Globus pallidus (tissue), 1 donor: ENCODE measurements at places on chromosomes 11 and 22.

DNA sequence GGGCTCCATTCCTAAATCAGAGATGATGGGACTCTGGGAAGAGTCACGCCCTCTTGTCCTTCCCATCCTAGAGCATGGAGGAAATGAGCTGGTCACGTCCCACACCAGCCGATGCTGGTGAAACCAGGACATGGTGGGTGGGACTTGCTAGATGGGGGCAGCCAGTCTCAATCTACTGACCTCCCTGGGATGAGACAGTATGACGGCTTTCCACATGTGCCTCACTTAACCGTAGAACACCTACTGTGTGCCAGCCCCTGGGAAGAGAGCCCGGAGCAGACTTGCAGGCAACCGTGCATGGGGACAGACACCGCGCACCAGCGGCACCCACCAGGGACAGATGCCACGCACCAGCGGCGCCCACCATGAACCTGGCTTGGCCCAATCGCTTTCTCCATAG is 3.8 kb downstream of the OSBPL5 start:
- DNase-seq = no peak

DNA sequence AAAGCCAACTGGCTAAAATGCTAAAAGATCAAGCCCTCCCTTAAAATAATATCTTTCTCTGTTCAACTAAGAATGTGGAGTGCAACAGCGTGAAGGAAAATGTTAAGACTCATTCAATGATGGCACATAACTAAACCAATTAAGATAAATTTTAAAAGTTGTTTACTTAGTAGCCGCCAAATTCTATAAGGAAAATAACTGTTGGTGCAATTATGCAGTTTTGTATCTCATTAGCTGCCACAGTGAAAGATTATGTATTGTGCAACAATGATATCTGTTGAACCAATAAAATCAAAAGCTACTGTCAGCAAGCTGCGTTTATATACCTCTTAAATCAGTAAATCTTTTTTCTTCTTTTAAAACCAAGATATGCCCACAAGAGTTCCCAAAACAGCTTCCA is 55.5 kb downstream of the SIK3 start:
- no peak for DNase-seq

- no peak for DNase-seq
Observed at GRCh38 chr11:27470166-27470565, 2.4 kb downstream of the LGR4 start.

- peak; percentile 37 for DNase-seq
Observed at GRCh38 chr11:8913961-8914660, 3.1 kb downstream of the AKIP1 start.

GRCh38 chr11:78804991-78805390 is 230.3 kb upstream of the NARS2 start:
- DNase-seq = no peak

GRCh38 chr11:113519989-113520613 is 44.9 kb upstream of the DRD2 start:
- DNase-seq = no peak

- DNase-seq = no peak
Observed at GRCh38 chr11:43941257-43941994, 1.0 kb upstream of the C11orf96 start.

DNA sequence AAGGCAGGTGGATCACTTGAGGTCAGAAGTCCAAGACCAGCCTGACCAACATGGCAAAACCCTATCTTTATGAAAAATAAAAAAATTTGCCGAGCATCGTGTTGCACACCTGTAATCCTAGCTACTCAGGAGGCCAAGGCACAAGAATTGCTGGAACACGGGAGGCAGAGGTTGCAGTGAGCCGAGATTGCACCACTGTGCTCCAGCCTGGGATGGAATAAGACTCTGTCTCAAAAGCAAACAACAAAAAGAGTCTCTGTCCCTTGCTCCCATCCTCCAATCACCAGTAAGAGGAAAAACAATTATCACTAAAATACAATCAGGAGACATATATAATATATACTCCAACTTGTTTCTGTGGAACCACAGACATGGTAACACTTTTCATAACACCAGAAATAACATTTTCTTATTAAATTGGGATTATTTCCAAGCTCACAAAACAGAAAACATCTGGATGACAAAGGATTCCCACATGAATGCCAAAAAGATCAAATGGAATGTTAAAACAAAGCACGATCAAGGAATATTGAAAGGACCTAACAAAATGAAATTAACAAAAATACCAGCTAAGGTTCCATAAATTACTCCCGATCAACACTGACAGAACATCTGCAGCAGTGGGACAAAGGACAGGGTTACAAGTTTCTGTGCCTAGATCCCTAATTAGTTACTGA is 15.2 kb downstream of the FCHSD2 start:
- DNase-seq = peak; percentile 50

DNA sequence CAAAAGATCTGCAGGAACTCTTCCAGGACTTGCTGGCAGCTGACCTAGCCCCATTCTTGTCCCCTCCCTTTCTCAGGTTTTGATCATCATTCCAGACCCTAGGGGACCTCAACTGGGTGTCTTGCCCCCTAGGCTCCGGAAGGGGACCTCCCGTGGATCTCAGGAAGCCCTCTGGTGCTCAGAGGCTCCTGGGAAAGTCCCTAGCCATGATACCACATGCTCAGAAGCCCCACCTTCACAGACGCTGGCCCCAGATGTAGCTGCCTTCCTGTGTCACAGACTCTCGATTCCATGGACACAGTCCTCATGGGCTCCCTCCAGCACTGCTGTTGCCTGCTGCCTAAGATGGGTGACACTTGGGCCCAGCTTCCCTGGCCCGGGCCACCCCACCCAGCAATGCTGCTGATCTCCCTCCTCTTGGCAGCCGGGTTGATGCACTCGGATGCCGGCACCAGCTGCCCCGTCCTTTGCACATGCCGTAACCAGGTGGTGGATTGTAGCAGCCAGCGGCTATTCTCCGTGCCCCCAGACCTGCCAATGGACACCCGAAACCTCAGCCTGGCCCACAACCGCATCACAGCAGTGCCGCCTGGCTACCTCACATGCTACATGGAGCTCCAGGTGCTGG is at the start of gene LRRC55:
LRRC55 (plus strand) TSS at position 276 of the 628 bp plus-strand sequence; CDS start at position 346, 70 bp downstream.
- no peak for DNase-seq

DNA sequence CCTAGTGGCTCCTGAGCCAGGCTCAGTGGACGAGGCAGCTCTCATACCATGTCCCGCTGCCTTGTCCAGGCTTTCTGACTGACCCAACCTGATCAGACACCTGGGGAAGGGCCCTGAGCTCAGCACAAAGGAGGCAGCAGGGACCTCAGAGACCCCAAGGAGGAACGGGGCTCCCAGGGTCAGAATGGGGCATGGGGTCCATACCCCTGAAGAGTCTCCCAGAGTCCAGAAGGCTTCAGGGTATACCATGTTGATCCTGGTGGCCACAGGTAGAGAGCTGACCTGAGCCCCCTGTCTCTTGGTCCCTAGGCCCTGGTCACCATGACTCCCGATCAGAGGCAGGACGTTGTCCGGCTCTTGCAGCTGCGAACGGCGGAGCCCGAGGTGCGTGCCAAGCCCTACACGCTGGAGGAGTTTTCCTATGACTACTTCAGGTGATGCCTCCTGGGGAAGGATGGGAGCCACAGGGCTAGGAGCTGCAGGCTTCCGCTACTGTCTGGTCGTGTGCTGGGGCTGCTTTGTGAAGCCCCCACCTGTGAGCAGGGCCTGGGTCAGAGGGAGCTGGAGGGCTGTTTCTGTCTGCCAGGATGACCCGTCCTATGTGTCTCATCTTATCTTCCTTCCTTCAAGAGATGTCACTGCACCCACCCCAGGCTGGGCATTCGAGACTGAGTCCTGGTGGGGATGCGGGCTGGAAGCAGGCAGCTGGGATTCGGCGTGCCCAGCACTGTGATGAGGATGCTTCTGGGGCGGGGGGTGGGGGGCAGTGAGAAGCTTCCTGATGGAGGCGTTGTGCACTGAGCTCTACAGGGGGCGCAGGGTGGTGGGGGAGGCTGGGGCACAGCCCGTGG is 74.2 kb downstream of the MYO7A start:
- DNase-seq = no peak

DNA sequence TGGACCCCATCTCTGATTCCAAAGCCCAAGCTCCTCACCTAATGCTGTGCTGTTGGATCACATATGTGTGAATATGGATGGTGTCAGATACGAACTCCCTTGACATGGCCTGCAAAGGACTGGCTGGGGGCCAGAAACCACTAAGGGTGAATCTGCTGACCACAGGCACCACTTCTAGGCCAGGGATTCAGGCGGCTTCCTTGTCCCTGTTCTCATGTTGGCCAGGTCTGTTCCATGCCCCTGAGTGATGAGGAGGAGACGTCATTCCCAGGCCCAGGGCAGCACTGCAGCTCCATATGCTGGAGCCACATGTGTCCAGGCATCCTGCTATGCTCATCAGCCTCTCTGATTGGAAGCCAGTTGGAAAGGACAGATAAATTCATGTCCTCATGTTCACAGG is 130.0 kb upstream of the BDNF start:
- no peak for DNase-seq

DNA sequence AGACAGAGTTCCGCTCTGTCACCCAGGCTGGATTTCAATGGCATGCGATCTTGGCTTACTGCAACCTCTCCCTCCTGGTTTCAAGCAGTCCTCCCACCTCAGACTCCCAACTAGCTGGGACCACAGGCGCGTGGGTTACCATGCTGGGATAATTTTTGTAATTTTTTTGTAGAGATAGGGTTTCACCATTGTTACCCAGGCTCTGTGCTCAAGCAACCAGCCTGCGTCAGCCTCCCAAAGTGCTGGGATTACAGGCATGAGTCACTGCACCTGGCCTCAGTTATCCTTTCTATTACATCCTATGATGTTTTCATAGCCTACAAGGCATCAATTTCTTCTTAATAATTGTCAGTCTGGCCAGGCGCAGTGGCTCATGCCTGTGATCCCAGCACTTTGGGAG is 36.5 kb downstream of the LRRC74B start:
- no peak for DNase-seq

GRCh38 chr11:2366276-2366675 is 10.8 kb upstream of the CD81 start:
- DNase-seq = peak; percentile 65

- DNase-seq = no peak
Observed at GRCh38 chr11:104856607-104857006, 41.7 kb downstream of the CASP12 start.

- peak; percentile 28 for DNase-seq
Observed at GRCh38 chr11:1336836-1337646, 27.6 kb upstream of the TOLLIP start.

DNA sequence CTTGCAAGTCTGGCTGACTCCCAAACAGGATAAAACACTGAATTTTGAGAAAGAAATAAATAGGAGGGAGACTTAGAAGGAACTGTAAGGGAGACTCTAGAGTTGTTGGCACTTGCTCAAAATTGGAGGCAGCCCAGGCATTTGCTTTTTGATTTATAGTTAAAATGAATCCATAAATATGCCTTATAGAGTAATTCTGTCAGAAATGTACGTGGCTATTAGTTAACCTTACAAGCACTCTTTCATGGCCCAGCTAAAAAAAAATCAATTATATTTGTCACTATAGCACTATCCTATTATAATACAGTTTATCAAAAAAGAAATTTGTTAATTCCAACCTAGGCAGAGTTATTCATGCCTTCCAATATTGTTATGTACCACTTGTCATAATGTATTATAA is 1000.0 kb upstream of the CHORDC1 start:
- no peak for DNase-seq

DNA sequence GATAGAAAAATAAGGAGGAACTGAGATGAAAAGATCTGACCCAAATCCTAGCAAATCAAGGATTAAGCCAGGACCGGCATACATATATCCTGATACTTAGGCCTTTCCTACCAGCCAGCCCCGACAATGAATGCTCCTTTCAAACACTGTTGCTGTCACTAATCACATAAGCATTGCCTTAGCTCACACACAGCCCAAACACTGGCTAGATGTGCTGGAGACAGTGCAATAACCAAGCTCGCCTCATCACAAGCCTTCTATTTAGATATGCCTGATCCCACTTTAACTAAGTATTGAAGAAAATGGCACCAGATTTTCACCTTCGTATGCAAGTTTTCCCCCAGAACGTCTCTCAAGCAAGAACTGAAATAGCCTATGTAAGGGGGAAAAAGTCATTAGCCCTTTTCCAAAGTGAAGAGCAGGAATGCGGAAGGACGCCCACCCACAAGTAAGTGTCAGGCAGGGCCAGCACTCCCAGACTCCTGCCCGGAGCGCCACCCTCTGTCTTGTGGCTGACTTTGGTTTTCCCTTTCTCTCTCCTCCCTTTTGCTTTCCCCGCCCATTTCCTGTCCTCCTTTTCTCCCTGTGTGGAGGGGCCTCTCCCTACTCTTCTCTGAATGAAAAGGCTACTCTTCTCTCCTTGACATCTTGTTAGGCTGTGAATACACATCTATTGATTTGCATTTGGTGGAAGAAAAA is 8.9 kb upstream of the OPCML start:
- peak; percentile 16 for DNase-seq

DNA sequence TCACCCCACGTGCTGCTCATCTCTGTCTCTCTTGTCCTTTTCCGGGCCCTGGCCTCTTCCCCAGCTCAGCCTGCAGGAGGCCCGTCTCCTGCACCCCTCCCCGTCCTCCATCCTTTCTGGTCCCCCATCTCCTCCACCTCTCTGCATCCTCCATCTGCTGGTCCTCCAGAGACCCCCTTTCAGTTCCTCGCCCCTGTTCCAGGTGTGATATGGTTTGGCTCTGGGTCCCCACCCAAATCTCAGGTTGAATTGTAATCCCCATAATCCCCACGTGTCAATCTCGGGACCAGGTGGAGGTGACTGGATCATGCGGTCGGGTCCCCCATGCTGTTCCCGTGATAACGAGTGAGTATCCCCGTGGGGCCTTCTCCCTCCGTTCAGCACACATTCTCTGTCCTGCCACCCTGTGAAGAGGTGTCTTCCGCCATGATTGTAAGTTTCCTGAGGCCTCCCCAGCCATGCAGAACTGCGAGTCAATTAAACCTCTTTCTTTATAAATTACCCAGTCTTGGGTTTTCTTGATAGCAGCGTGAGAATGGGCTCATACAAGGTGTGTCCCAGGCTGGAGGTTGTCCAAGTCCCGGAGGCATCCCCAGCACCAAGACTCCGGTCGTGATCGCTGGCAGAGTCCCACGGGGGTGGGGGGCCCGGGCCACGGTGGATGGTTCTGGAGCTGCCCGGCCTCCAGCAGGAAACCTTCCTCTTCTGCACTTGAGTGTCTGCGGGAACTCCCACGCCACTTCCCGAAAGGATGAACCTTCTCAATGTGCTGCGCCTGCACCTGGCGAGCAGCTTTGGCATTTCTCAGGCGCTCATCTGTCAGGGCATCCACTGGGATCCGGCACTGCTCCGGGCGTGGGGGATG is 29.0 kb upstream of the TOLLIP start:
- DNase-seq = no peak

GRCh38 chr11:60530454-60531100 is 15.4 kb downstream of the MS4A13 start:
- DNase-seq = no peak

- no peak for DNase-seq
Observed at GRCh38 chr22:50674606-50675552, 2.3 kb downstream of the SHANK3 start.

DNA sequence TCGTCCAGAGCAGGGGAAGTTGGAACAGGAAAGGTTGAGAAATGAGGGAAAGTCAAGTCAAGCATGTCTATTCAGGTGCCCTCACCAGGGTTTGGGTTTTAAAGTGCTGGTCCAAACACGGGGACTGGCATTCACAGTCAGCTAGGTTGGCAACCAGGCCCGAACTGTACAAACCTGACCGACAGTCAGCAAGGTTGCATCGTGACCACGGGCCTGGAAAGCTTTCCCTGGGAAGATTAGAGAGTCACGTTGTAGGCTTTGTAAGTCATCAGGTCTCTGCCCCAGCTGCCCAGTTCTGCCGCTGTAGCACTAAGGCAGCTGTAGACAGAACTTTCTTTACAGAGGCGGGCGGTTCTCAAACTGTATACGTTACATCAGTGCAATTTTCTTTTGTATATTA is 7.4 kb downstream of the KRTAP5-10 start:
- no peak for DNase-seq
